ENCODE measurements at places on chromosomes 11 and 22.

DNA sequence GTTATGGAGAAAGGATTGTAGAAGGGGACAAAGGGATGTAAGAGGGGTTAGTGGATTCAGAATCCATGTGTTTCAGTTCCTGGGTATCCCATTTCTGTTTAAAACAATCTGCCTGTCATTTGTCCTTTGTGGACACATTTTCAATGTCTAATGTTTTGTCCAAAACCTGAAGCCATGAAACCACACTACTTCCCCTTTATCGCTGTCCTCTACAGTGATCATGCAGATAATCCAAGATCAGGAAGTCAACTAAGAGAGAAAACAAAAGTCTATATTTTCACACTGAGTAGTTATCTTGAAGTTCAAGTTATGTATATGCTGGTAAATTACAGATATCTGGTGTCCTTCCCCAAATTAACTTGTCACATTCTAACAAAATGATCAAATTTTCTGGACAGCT lies 457.0 kb downstream of the NTM start:
- no peak for DNase-seq

DNA sequence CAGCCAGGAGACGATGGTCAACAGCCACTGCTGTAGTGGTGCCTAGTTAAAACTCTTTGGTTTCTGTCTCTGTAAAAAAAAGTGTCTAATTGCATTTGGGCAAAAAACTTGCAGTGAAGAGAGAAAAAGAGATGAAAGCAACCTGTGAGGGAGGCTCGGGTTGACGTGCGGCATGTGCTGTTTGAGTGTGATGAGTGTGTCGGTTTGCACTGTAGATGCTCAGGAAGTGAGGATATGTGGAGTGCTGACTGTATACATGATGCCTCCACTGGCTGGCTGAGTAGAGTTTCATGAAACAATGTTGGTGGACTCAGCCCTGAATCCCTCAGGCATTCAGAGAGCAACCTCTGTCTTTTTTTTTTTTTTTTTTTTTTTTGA lies 4.3 kb upstream of the DGCR6L start:
- no peak for DNase-seq

- DNase-seq: no peak
Observed at GRCh38 chr11:73521621-73522020, 76.3 kb downstream of the FAM168A start.

GRCh38 chr11:84950569-84951270 lies 676.4 kb downstream of the DLG2 start:
- DNase-seq: no peak

DNA sequence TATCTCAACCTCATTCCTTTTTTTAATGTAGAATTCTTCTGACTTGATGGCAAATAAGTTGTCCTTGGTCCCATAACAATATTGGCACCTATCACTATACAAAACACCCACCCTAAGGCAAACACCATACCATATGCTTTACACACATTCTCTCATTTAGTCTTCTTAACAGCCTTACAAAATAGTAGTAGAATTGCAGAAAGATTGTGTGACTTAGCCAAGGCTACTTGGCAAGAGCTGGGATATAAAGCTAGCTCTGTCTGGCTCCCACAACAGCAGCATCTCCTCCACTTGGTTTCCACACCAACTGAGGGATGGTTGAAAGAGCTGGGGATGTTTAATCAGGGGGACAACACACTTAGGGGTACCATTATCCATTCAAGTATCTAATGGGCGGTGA lies 9.8 kb upstream of the ZDHHC13 start:
- DNase-seq: no peak

DNA sequence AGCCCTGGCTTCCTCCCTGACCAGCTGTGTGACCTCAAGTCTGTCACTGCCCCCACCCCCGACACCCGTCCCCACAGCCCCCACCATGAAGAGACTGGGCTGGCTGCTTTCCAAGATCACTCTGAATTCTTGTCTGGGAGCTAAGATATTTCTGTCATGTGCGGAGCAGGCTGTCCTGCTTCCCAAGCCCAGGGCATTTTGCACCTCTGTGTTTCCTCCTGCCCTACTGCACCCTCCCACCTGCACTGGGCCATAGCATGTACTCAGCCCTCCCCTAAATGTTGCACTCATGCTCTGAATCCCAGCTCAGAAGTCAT lies 30.3 kb upstream of the MYEOV start:
- no peak for DNase-seq

All from nucleus accumbens (tissue), 56 donors.